ENCODE measurements at places on chromosomes 4 and X.

- no peak for DNase-seq
These were observed 21.5 kb downstream of the SUPT20HL2 start for GRCh38 chrX:24292353-24292752.

DNA sequence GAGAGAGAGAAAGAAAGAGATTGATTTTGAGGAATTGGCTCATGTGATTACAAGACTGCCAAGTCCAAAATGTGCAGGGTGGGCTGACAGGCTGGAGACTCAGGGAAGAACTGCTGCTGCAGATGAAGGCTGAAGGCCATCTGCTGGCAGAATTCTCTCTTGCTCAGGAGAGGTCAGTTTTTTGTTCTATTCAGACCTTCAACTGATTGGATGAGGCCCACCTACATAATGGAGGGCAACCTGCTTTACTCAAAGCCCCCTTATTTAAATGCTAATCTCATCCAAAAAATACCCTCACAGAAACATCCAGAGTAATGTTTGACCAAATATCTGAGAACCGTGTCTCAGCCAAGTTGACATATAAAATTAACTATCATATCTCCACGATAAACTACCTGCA lies 38.2 kb upstream of the MAMLD1 start:
- DNase-seq: no peak

GRCh38 chrX:70096052-70096451 lies 33.8 kb downstream of the OTUD6A start:
- peak; percentile 3 for DNase-seq

GRCh38 chr4:30116401-30116800 lies 603.8 kb upstream of the PCDH7 start:
- DNase-seq: no peak

- DNase-seq: no peak
These were observed 161.7 kb downstream of the DHX15 start for GRCh38 chr4:24422644-24423043.

- DNase-seq: no peak
These were observed 91.0 kb upstream of the BCOR start for GRCh38 chrX:40188573-40189417.

- peak; percentile 50 for DNase-seq
These were observed 26.6 kb downstream of the ZRSR2 start for GRCh38 chrX:15816886-15817285.

- no peak for DNase-seq
These were observed 512.5 kb upstream of the HTR2C start for GRCh38 chrX:114071412-114071811.

DNA sequence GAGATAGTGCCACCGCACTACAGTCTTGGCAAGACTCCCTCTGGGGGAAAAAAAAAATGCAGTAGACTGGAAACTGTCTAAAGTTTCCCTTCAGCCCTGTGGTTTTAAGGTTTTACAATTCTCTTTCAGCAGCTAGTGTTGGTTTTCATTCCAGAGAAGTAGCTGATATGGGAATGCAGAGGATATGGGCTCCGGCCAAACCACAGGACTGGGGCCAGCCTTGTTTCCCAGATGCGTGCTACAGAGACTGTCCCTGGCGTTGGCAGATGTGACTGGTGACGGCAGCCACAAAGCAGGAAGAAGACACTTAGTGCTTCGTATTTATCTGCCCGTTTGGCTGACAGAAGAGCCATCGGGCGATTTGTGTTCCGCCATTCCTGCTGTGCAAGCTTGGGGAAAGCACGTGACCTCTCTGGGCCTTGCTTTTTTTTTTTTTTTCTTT lies 43.2 kb downstream of the ZBTB49 start:
- DNase-seq: peak; percentile 95

- DNase-seq: no peak
These were observed 3.6 kb downstream of the CASP6 start for GRCh38 chr4:109699553-109700225.

- peak; percentile 26 for DNase-seq
These were observed 25.4 kb downstream of the MBNL3 start for GRCh38 chrX:132463411-132463810.

GRCh38 chr4:163256680-163257343 lies 75.6 kb downstream of the NPY1R start:
- no peak for DNase-seq

- DNase-seq: no peak
These were observed 312.4 kb upstream of the DIPK2B start for GRCh38 chrX:45513042-45513441.

DNA sequence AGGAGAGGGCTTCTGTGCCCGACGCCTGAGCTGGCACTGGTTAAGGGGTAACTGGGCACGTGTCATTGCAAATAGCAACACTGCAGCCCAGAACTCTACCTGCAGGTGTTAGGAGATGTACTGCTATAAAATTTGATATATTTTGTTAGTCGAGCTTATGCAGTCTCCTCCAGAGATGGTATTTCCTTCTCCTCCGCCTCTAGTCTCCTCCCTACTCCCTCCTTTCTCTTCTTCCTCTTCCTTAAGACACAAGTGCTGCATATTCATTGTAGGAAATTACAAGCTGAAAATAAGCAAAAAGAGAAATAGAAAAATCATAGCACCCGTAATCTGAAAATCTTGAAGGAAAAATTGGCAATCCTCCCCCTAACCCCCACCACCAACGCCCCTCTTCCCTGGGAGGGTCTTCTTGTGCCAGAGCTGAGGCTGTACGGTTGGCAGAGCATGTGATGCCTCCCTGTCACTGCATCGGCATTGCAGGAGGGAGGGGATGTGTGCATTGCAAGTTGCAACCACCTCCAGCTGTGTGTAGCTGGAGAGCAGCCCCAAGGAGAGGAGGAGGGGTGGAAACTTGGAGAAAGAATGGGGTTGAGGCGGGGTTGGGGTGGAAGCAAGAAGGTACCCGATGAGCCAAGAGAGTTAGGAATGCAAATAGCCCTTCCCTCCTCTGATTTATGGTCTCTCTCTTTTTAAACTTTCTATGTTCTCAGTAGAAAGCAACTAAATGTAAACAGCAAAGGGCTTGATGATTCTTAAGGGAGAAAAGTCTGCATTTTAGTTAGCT lies 48.3 kb upstream of the MND1 start:
- peak; percentile 67 for DNase-seq

DNA sequence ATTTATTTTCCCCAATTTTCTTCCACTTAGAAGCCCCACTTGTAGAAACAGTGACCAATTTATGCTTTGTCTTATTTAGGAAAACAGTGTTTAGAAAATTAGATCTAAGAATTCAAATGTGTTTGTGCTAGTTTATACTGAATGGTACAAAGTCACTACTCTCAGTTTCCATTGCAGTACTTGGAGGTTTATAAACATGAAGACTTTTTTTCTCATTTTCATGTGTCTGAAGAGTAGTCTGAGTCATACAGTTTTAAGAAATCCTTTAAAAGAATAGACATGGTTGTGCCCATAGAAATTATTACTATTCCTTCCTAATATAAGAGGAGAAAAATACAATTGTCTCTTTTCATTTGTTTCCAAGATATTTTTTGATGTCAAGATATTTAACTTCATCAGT lies 458.7 kb downstream of the NAF1 start:
- no peak for DNase-seq

DNA sequence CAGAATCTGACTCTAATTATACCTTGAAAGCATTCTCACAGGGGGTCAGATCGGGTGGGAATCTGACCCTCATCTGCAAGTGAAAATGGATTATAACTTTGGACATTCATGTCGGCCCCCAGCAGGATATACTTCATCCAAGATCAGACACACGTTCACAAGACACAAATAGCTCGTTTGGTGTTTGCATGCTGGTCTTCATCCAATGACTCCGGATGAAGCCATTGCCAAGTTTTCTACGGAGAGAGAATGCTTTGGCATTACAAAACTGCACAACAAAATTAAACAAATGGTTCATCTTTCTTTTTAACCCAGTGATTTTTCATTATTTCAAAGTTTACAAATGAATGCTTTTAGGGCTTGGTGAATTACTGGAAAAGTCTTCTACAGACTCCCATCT lies 105.5 kb downstream of the MID1 start:
- DNase-seq: no peak

GRCh38 chr4:181181331-181181730 lies 1061.9 kb upstream of the TENM3 start:
- DNase-seq: no peak

- no peak for DNase-seq
These were observed 93.2 kb downstream of the EFNB1 start for GRCh38 chrX:68922013-68922412.

GRCh38 chr4:147830987-147831386 lies 99.1 kb downstream of the ARHGAP10 start:
- DNase-seq: peak; percentile 80

DNA sequence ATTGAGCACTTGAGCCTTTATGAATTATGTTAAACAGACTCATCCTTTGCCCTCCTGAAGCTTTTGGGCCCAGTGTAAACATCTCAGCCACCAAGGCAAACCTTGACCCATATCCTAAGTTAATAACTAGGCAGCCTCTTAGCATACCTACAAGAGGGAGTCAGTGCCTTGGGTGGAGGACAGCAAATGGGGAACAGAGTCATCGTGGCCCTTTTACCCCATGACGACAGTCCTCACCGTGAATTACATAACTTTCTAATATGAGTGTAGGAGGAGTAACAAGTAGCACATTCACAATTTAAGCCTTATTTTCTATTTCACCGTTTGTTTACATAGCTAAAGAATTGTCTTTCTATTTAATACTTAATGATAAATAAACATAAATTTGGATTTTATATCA lies 16.8 kb downstream of the CLDN22 start:
- DNase-seq: no peak

GRCh38 chr4:128068918-128069317 lies 7.8 kb downstream of the LARP1B start:
- DNase-seq: peak; percentile 21

GRCh38 chrX:107684956-107685385 lies 56.7 kb downstream of the PRPS1 start:
- peak; percentile 93 for DNase-seq

DNA sequence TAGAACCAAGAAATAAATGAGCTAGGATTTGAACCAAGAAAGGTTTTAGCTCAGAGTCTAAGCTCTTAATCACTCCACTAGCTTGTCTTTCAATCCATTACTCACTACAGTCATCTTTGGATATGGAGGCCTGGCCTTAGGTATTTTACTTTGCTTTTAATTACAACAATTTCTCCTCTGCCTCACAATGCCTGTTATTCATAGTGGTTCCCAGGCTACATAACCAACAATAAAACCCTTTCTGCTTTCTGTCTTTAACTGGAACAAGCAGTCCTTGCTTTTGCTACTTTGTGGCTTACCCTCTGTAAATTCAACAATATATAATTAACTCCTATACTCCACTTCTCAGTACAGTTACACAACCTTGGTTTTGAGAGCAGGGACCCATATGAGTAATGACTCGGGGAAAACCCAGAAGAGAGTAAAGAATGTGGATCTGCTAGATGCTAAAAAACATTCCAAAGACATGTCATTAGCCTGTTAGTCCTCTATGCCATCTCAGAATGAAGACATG lies 94.7 kb upstream of the NAP1L5 start:
- DNase-seq: peak; percentile 95

- DNase-seq: no peak
These were observed 393.1 kb upstream of the FRG1 start for GRCh38 chr4:189547559-189547958.

GRCh38 chr4:70945452-70946055 lies 43.4 kb downstream of the MOB1B start:
- DNase-seq: no peak

DNA sequence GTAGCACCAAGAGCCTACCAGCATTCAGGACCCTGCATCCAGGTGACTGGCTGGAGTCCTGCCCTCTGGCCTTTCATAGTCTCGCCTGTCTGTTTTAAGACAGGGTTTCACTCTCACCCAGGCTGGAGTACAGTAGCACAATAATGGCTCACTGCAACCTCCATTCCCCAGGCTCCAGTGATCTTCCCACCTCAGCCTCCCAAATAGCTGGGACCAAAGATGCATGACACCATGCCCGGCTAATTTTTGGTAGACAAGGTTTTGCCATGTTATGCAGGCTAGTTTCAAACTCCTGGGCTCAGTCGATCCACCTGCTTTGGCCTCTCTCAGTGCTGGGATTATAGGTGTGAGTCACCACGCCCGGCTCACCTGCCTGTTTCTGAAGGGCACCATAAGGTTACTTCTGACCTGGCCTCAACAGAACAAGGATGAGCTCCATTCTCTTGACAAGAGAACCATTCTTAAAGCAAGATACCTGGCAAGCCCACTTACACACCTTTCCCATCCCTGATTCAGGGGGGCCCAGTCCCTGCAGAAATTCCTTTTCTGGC lies 6.7 kb downstream of the RPS4X start:
- DNase-seq: no peak
